ENCODE measurements at places on chromosomes 7 and 10.

DNA sequence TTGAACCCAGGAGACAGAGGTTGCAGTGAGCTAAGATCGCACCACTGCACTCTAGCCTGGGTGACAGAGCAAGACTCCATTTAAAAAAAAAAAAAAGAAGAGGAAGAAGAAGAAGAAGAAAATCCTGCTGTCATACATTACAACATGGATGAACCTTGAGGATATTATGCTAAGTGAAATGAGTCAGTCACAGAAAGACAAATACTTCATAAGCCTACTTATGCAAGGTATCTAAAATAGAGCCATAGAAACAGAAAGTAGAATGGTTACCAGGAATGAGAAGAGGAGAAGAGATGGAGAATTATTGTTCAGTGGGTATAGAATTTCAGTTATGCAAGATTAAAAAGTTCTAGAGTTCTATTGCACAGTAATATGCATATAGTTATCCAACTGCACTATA is 466.5 kb downstream of the PLXNA4 start:
- no peak for DNase-seq

GRCh38 chr10:49356944-49357343 is 38.9 kb downstream of the DRGX start:
- DNase-seq, result no peak

- DNase-seq, result no peak
These were observed 119.1 kb downstream of the PFKFB3 start for GRCh38 chr10:6321880-6322279.

- DNase-seq, result no peak
These were observed 37.8 kb downstream of the DKK1 start for GRCh38 chr10:52351914-52352330.

- no peak for DNase-seq
These were observed 207.2 kb upstream of the SVIL start for GRCh38 chr10:29841724-29842649.

- DNase-seq, result no peak
These were observed 87.3 kb downstream of the ODAD2 start for GRCh38 chr10:27911539-27911938.

- DNase-seq, result no peak
These were observed 35.3 kb downstream of the DENND2A start for GRCh38 chr7:140605337-140605736.

DNA sequence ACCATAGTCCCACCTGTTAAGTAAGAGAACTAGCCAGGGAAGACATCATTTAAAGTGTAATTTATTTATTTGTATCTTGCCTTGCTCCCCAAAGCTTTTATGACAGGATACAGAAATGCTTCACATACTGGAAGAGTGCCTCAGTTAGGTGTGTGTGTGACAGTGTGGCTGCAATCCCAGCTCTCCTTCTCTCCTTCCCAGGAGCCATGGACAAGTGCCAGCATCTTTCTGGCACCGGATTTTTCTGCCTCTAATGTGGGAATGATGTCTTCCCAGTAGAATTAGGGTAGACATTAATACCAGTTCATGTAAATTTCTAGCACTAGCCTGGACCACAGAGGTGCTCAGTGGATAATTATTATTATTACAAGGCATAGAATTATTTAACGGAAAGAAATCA is 30.3 kb upstream of the ATXN7L1 start:
- no peak for DNase-seq

DNA sequence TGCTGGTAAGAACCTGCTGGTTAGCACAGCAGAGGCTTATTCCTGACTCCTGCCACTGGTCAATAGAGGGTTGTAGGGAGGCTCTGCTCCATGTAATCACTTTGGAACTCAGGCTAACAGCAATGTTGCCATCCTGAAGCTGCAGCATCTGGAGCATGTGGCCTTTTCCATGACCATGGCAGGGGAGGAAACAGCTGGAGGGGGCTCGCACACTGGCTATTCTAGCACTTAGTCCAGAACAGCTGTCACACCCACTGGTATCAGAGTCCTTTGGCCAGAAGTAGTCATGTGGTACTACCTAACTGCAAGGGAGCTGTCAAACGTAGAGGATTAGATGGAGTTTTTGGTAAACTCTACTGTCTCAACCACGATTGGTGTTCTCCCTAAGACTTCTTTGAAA is 450.0 kb downstream of the RPS24 start:
- DNase-seq, result no peak

All from GM12892 (cell line).